Psoas muscle (tissue), 8 donors: ENCODE measurements at places on chromosomes 11 and 22. TPM values are rescaled to one million over a fixed set of nuclear protein-coding genes. Genes with fewer than 3 reads are reported as not detected.

The TRIM48 gene
- not detected for total RNA-seq

- no peak for DNase-seq
Observed at GRCh38 chr11:87917111-87917510, 258.1 kb downstream of the RAB38 start.

- no peak for DNase-seq
Observed at GRCh38 chr11:112658431-112658878, 302.8 kb upstream of the NCAM1 start.

- no peak for DNase-seq
Observed at GRCh38 chr11:34938611-34939010, 22.2 kb downstream of the PDHX start.

GRCh38 chr11:35362521-35362980, 56.8 kb downstream of the SLC1A2 start:
- no peak for DNase-seq

DNA sequence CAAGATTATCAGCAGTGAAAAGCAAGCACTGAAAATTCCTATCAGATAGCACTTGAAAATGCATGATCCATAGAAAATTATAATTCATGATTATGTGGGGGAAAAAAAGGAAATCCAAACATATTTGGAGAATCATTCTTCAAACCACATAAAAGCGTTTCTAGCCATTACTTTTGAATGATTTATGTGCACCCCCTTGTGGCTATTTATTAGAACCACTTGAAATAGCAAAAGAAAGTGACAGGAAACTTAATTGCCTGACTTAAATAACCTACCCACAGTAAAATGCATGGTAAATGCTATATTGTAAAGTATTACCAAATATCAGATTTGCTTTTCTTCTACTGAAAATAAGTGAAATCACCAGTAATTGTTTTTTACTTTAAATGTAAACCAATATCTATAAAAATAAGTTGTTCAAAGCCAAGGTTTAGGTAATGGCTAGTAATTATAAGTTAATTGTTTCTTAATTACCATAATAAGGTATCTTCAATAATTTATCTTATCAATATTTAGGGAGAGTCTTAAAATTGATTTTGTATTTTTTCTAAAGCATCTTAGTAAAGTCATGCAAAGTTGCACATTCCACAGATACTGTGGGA, 168.5 kb downstream of the ARHGAP42 start:
- DNase-seq = no peak

DNA sequence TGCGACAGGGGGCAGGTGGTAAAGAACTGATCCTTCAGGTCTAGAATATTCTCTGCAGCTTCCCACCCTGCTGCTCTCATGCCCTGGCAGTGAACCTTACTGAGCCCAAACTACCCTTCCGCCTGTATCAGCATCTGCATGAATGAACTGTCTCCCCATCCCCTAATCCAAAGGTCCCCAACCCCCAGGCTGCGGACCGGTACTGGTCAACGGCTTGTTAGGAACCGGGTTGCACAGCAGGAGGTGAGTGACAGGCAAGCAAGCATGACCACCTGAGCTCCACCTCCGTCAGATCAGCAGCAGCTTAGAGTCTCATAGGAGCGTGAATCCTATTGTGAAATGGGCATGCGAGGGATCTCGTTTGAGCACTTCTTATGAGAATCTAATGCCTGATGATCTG, 58.2 kb upstream of the LMO1 start:
- no peak for DNase-seq

- no peak for DNase-seq
Observed at GRCh38 chr11:27693398-27693797, 6.9 kb downstream of the BDNF start.
